Endodermal cell (in vitro differentiated cells): ENCODE measurements at places on chromosomes 7 and 10.
A peak's percentile ranks its signal among the peaks of the same experiment; 100 is the strongest.

DNA sequence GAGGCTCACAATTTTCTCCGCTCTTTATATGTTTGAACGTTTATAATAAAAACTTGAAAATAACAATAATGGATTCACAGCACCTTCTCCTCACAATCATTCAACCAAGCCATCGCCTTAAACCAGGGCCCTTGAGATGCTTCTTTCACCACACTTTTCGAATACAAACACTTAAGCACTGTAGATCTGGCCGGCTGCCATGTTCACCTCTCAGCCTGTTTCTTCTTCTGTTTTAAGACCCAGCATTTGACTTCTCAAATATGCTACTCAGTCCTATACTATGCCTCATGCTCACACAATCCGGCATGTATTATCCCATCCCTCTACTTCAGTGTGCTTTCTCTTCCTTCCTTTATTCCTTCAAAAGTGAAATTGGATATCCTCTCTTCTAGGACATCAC lies 280.6 kb downstream of the TFEC start:
- DNase-seq, result no peak

DNA sequence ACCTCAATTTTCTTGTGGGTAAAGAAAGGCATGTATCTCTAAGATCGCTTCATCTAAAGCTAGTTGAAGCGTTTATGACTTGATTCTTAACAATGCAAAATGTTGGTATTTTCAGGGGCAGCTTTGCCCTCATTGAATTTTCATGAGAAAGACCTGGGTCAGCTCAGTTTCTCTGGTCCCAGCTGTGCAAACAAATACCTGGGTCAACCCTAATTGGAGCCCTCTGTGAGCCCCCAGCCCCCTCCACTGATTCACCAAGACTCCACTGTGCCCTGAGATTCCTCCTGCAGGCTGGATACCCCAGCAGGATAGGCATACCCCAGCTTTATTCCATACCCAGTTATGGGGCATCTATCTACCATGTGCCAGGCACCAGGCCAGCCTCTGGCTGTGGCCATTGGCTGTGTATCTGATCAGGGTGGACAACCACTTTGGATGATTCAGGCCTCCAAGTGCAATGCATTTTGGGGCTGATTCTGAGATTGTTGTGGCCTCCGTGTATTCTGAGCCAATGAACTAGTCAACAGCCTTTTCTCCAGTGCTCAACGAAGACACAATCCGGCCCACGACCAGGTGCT lies 201.9 kb downstream of the MYOF start:
- DNase-seq, result no peak

- no peak for DNase-seq
Observed at GRCh38 chr7:132395361-132395760, 180.9 kb downstream of the PLXNA4 start.

- DNase-seq, result no peak
Observed at GRCh38 chr10:28587270-28587969, 54.5 kb downstream of the WAC start.

- no peak for DNase-seq
Observed at GRCh38 chr7:51817694-51818225, 501.2 kb upstream of the COBL start.

- no peak for DNase-seq
Observed at GRCh38 chr10:5935628-5936027, 41.7 kb downstream of the IL15RA start.

DNA sequence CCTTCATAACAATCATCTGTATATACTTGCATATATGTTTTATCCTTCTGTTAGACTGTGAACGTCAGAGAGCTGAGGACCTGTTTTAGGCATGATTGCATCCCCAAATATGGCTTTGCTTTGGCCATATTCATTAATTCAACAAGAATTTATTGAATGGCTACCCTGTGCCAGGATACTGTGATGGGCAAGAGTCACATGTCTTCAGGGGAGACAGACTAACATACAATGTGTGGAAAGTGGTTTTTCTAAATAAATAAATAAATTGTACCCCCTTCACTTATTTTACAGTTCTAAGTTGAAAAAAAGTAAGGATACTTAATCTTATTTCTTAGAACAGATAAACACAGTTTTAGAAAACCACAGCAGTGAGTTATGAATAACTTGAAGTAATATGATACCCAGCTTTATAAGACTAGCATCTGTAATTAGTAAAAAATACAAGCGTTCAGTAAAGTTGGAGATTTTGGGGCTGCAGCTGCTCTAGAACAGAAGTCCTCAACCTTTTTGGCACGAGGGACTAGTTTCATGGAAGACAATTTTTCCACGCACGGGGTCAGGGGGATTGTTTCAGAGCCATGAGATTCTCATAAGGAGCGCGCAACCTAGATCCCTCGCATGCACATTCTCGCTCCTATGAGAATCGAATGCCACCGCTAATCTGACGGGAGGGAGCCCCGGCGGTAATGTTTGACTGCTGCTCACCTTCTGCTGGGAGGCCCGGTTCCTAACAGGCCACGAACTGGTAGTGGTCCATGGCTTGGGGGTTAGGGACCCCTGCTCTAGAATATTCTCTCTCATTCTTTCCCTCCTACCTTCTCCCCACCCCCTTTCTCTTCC lies 89.4 kb upstream of the MTPN start:
- DNase-seq, result no peak

GRCh38 chr10:116101616-116102315 lies 171.2 kb downstream of the GFRA1 start:
- no peak for DNase-seq

GRCh38 chr7:156816943-156817572 lies 75.9 kb downstream of the LMBR1 start:
- DNase-seq, result no peak

GRCh38 chr7:2887816-2888215 lies 43.7 kb upstream of the GNA12 start:
- DNase-seq, result no peak

GRCh38 chr7:47300472-47301104 lies 281.3 kb downstream of the TNS3 start:
- no peak for DNase-seq

GRCh38 chr7:67847092-67847787 lies 850.6 kb downstream of the TYW1 start:
- DNase-seq, result peak; percentile 41

DNA sequence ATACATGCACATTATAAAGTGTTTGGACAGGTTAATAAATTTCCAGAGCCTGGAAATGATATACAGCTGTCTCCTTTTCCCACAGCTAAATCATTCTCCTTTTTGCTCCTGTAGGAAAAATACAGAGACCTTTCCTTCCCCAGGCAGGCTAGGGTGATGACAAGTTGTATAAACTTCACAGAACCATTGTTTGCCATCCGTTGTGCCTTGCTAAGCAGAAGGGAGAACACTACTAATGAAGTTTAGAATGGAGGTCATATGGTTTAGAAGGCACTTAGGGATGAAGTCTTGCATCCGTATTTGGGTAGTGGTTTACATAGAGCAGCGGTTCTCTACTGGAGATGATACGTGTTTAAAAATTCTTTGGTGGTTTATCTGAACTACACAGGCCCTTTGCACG lies 46.0 kb downstream of the NAMPT start:
- no peak for DNase-seq

- no peak for DNase-seq
Observed at GRCh38 chr10:122282253-122282671, 11.2 kb downstream of the BTBD16 start.

GRCh38 chr7:3151784-3152183 lies 108.1 kb upstream of the CARD11 start:
- DNase-seq, result no peak

- no peak for DNase-seq
Observed at GRCh38 chr7:137576481-137576880, 232.9 kb upstream of the PTN start.

DNA sequence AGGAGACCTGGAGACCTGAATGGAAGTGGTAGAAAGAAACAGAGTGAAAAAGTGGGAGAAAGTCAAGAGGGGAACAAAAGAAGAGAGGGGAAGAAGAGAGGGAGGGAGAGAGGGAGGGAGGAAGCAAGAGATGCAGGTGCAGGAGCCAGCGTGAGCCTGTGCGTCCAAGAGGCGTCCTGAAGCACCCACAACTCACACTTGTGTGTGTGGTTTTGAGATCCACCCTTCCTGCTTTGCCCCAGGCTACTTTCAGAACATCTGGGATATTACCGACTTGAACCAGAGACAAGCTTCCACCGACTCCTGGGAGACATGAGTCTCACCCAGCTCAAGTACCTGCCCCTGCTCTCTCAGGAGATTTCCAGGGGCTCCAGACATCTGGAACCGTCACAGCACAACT lies 9.8 kb downstream of the AFAP1L2 start:
- DNase-seq, result no peak

GRCh38 chr10:3660753-3661152 lies 124.3 kb downstream of the KLF6 start:
- DNase-seq, result no peak

- DNase-seq, result no peak
Observed at GRCh38 chr7:104207348-104207730, 474 bp downstream of the ORC5 start.

- no peak for DNase-seq
Observed at GRCh38 chr7:12570168-12570533, 369 bp upstream of the SCIN start.

- peak; percentile 71 for DNase-seq
Observed at GRCh38 chr7:149570784-149571183, 73.2 kb upstream of the ZNF746 start.

- DNase-seq, result no peak
Observed at GRCh38 chr7:31487476-31487875, 26.4 kb upstream of the ITPRID1 start.

- no peak for DNase-seq
Observed at GRCh38 chr7:130363026-130363847, 17.1 kb upstream of the CPA1 start.

- DNase-seq, result no peak
Observed at GRCh38 chr10:126369125-126369710, 19.1 kb downstream of the ADAM12 start.

DNA sequence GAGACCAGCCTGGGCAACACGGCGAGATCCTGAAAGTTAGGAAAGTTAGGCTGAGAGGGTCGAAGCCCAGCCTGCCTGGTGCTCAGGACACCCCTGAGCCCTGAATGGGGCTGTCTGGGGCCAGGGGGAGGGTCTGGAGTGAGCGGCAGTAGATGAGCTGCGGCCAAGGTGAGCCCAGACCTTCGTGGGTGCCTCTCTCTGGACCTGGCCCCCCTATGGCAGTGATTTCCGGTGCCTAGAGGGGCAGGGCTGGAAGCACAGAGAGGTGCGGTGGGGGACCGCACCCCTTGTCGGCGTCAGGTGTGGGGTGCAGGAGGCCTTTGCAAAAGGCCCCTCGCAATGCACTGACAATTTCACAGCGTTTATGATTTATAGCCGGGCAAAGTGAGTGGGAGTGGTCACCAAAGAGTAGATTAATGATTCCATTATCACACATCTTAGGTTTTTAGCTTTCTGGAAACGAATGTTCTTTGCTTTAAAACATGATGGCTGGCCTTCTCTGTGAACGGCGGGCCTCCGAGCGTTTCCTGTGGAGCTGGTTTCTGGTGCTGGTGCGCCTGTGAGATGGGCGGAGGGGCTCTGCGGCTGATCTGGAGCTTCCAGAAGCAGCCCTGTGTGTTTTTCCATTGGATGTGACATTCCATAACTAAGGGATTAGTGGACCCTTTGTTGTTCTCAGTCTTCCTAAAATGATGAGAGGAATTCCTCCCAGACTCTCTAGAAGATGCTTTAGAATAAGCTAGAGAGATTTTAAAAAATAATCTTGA lies 171.0 kb upstream of the ZNF32 start:
- DNase-seq, result peak; percentile 32

- DNase-seq, result no peak
Observed at GRCh38 chr10:89296220-89296648, 5.6 kb upstream of the IFIT2 start.

DNA sequence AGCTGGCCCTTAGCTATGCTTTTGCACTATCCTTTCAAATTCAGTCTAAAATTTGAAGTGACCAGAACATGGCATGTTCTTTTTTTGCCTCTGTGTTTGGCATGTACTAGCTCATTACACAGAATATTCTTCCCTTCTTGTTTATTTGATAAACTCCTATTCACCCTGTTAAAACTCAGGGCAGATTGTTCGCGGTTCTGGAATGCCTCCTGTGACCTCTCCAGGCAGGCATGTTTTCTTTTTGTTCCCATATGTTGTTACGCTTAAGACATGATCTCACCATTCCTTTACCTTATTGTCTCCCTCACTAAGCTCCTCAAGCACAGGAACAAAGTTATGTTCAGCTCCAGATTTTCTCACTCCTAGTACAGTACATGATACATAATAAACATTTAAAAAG lies 181.7 kb downstream of the CCSER2 start:
- no peak for DNase-seq

- peak; percentile 72 for DNase-seq
Observed at GRCh38 chr10:43754569-43755260, 106.0 kb upstream of the ZNF32 start.

DNA sequence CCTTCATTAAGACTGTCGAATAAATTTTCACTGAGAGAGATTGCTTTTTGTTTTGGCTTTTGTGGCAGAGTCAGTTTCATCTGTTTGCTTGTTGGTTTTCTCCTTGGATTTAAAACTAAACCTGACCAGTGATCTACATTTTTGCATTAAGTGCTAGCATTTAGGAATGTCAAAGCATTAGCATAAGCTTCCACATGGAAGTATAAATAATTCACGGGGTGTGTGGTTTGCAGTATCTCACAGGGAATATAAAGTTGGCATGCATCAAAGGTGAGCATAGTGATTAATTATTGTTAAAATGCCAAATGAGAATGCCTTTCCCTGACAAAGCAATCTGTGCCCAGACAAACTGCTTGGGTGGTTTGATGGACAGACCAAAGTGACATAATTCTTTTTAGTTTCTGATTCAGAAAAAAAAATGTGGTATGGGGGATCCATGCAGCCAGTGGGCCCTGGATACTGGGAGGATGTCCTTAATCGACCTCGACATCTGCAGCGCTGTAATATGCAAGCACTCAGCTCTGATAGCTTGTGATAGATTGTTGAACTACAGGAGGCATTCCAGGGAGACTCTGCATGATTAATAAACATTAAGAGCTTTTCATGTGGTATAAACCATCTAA lies 339.3 kb upstream of the POM121L12 start:
- DNase-seq, result no peak

GRCh38 chr10:71714031-71714410 lies 5.6 kb downstream of the C10orf105 start:
- DNase-seq, result no peak

GRCh38 chr10:4344492-4344994 lies 481.5 kb upstream of the AKR1E2 start:
- DNase-seq, result peak; percentile 47

- DNase-seq, result no peak
Observed at GRCh38 chr10:1301143-1301542, 245.0 kb downstream of the WDR37 start.

- DNase-seq, result no peak
Observed at GRCh38 chr7:11420049-11420448, 411.9 kb downstream of the THSD7A start.

DNA sequence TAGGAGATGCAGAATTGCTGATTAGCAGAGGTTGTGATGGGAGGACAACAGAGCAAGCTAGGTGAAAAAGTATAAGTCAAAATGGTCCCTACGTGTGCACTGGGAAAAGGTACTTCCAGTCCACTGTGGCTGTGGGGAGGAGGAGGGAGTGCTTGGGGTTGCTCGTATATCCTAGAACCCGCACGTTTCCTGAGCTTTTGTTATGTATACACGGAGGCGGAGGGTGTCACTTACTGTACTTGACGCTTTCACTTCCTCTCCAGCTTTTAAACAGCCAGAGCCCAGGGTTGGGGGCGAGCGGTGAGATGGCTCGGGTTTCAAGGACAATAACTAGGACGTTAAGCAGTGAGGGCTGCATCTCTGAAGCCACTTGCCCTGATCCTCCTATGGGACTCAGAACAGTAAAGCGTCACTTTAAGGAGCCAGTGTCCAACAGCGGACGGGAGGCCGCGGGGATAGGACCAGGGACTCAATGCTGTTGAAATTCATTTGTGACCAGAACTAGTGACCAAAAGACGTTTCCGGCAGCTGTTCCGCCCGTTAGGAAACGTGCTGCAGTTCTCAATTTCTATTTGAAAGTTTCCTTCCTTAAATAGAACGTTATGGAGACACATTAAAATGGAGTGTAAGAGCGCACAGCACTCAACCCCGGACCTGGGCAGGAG lies 985 bp upstream of the ETV1 start:
- DNase-seq, result peak; percentile 94
